ENCODE measurements at places on chromosomes 3 and 15.

DNA sequence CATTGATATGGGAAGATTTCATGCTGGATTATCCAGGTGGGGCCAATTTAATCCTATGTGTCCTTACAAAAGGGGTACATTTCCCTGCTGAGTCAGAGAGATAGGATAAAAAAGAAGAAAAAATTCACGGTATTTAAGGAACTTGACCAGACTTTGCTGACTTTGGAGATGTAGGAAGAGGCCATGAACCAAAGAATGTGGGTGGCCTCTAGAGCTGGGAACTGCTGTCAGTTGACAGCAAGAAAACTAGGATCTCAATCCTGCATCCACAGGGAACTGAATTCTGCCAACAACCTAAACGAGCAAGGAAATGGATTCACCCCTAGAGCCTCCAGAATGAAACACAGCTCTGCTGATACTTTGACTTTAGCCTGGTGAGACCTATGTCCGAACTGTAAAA lies 148.1 kb upstream of the SLC24A5 start:
- no peaks in the 10 kb centered on the region for H3K4me1 ChIP-seq
- no peaks in the 10 kb centered on the region for H3K27me3 ChIP-seq
- no peaks in the 10 kb centered on the region for H3K36me3 ChIP-seq
- DNase-seq: no peak
- no peak overlapping the region for H3K27ac ChIP-seq

- H3K36me3 ChIP-seq: no peaks in the 10 kb centered on the region
- H3K27ac ChIP-seq: no peak overlapping the region
- no peaks in the 10 kb centered on the region for H3K27me3 ChIP-seq
- DNase-seq: no peak
- H3K4me1 ChIP-seq: no peaks in the 10 kb centered on the region
- no peak overlapping the region for H3K4me3 ChIP-seq
Observed at GRCh38 chr3:175267121-175267531, 408.0 kb downstream of the NAALADL2 start.

GRCh38 chr15:88376574-88377174 lies 90.5 kb downstream of the MRPL46 start:
- DNase-seq: no peak
- H3K4me3 ChIP-seq: no peak overlapping the region
- no peaks in the 10 kb centered on the region for H3K36me3 ChIP-seq

GRCh38 chr3:58557491-58557890 lies 19.7 kb downstream of the FAM107A start:
- no peak overlapping the region for H3K27ac ChIP-seq
- H3K36me3 ChIP-seq: no peaks in the 10 kb centered on the region
- no peak for DNase-seq
- no peaks in the 10 kb centered on the region for H3K27me3 ChIP-seq
- no peak overlapping the region for H3K4me3 ChIP-seq

DNA sequence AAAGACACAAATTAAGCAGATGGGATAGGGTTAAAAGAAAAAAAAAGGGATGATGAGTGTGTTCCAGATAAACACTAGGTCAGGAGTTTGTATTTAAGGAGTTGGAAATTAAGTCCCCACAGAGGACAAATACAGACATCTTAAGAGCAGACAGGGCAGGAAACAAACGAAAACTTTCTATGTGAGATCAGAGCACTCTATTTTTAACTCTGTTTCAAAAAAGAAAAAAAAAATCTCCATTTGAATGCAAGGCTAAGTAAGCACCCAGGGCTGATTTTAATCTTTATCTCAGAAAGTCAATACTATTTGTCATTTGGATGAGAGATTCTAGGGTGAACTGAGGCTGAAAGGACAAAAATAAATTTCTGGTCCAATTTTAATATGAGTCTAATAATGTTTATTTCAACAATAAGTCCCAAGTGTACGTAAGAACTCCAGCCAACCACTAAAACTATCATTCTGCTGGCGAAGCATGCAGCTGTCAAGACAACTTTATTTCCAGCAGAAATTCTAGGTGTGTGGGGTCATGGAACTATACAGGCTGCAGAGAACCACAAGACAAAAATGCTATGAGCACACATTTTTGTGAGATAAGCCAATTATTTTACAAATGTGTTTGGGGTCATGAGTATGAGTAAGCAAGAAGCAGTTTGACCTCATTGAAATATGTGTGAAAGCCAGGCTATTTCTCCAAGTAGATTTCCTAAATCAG lies 186.1 kb downstream of the FMN1 start:
- no peak overlapping the region for H3K4me3 ChIP-seq
- H3K27me3 ChIP-seq: no peaks in the 10 kb centered on the region
- no peak overlapping the region for H3K27ac ChIP-seq
- peaks cover 14% of the 10 kb centered on the region for H3K4me1 ChIP-seq
- no peak for DNase-seq
- no peaks in the 10 kb centered on the region for H3K36me3 ChIP-seq

- DNase-seq: peak; percentile 79
- H3K36me3 ChIP-seq: no peaks in the 10 kb centered on the region
- no peaks in the 10 kb centered on the region for H3K27me3 ChIP-seq
- peak overlapping the region; percentile 95 for H3K4me3 ChIP-seq
- H3K27ac ChIP-seq: peak overlapping the region; percentile 96
- peaks cover 58% of the 10 kb centered on the region for H3K4me1 ChIP-seq
Observed at GRCh38 chr15:74616366-74616939, 817 bp downstream of the CLK3 start.

- H3K4me3 ChIP-seq: no peak overlapping the region
- no peaks in the 10 kb centered on the region for H3K36me3 ChIP-seq
- DNase-seq: no peak
Observed at GRCh38 chr3:151969026-151969642, 95.7 kb downstream of the SUCNR1 start.

- H3K27me3 ChIP-seq: no peaks in the 10 kb centered on the region
- H3K4me3 ChIP-seq: no peak overlapping the region
- H3K36me3 ChIP-seq: no peaks in the 10 kb centered on the region
- no peak for DNase-seq
- H3K27ac ChIP-seq: no peak overlapping the region
Observed at GRCh38 chr3:59308001-59308400, 258.2 kb upstream of the CFAP20DC start.

DNA sequence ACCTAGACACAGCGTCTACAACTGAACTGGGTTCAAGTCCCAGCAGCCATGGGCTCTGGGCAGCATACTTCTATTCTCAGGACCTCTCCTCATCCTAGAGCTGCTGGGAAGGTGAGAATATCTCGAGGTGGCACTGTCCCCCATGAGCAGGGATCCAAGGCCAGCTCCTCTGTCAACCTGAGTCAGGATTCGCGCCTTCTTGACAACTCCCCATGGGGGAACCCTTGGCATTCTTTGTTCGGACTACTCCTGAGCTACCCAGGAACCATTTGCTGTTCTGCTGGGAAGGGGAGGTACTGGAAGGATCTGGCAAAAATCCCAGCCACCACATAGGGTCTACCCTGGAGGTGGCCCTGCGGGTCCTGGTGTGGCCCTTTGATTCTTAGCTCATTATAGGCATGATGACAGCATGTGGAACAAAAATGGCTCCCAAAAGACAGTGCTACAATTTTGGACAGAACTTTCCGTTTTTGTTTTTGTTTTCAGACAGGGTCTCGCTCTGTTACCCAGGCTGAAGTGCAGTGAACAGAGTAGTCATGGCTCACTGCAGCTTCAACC lies 22.3 kb downstream of the PLXNB1 start:
- H3K4me1 ChIP-seq: no peaks in the 10 kb centered on the region
- H3K27ac ChIP-seq: no peak overlapping the region
- H3K4me3 ChIP-seq: no peak overlapping the region
- DNase-seq: no peak
- H3K27me3 ChIP-seq: no peaks in the 10 kb centered on the region

DNA sequence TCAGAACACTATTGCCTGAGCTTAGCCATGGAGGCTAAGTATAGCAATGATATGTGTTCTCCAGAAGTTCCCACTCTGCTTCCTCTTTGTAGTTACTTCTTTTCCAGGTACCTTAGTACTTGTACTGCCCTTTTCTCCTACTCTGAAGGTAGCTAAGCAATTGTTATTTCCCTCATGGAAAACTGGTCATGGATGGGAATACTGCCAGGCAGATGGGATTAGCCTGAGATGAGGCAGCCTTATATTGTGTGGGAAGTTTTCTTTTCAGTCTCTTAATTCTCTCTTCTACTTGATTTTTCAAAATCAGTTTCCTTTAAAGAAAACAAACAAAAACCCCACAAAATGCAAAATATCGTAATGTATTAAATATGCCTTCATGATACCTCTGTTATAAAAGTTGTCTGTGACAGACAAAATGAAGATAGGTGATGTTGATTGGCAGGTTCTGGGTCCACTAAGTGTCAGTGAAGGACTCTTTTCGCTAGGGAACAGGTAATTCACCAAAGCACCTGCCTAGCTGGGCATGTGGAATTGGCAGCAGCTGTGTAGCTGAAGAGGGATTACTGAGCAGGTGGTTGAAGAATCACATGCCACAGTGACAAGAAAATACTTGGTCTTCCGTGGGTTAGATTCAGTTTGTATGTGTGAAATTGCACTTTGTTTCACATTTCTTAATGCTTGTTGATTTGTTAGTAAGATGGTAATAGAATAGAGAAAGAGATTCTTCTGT lies 4.1 kb downstream of the ZNF609 start:
- H3K27me3 ChIP-seq: no peaks in the 10 kb centered on the region
- no peak overlapping the region for H3K27ac ChIP-seq
- peaks cover 14% of the 10 kb centered on the region for H3K4me1 ChIP-seq
- no peak overlapping the region for H3K4me3 ChIP-seq
- no peaks in the 10 kb centered on the region for H3K36me3 ChIP-seq
- no peak for DNase-seq

- no peak for DNase-seq
- no peaks in the 10 kb centered on the region for H3K4me1 ChIP-seq
- H3K36me3 ChIP-seq: no peaks in the 10 kb centered on the region
- H3K4me3 ChIP-seq: no peak overlapping the region
- no peaks in the 10 kb centered on the region for H3K27me3 ChIP-seq
- no peak overlapping the region for H3K27ac ChIP-seq
Observed at GRCh38 chr15:29689287-29689986, 132.8 kb downstream of the TJP1 start.

DNA sequence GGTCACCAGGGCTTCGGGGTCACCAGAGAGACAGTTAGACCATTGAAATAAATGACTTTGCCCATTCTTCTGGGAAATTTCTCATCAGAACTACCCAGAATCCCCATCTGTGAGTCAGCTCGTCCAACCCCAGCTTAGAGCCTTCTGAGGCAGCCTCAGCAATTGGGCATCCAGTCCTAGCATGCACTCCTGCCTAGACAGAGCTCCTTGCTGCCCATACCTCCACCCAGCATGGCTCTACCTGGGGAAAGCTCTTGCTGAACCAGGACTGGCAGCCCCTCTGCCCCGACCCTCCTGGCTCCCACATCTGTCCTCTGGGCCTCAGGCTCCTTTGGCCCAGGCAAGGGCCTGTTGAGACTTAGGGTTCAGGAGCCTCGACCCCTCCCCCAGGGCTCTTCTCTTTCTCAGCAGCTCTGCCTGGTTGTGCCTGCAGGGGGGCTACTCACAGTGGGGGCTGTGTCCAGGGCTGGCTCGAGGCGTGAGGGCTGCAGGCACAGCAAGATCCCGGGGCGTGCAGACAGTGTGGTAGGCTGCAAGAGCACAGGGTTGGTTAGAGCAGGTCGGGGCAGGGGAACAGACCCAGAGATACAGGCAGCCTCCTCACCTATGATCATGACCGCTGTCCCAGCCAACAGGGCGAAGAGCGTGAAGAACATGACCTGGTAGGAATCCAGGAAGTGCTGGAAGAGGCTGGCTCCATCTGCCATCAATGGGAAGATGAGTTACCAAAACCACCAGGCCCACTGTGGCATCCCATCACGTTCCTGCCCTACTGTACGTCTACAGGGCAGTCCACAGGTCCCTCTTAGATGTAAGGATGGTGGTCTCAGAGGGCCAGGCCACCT lies 101.3 kb downstream of the NUP210 start:
- no peak overlapping the region for H3K27ac ChIP-seq
- H3K36me3 ChIP-seq: no peaks in the 10 kb centered on the region
- no peaks in the 10 kb centered on the region for H3K27me3 ChIP-seq
- DNase-seq: no peak
- H3K4me1 ChIP-seq: no peaks in the 10 kb centered on the region

- DNase-seq: peak; percentile 19
- H3K4me1 ChIP-seq: peaks cover 24% of the 10 kb centered on the region
- no peaks in the 10 kb centered on the region for H3K27me3 ChIP-seq
- H3K27ac ChIP-seq: no peak overlapping the region
Observed at GRCh38 chr3:61637088-61638051, 76.0 kb downstream of the PTPRG start.

DNA sequence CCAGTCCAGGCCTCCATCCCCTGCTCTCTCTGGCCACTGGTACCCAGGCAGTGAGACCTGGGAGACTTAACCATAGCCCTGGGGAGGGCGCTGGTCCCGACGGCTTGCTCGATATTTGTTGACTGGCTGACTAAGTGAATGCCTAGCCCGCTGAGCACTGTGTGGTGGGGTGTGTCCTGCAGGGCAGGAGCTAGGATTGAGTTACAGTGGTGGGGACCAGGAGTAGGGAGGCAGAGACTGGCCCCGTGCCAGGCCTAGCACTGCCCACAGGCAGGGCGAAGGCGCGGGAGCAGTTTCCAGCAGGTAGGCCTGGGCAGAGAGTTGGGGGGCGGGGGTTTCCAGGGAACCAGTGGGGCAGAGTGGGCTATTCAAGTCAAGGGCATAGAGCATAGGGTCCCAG lies at the start of gene VILL:
Gene VILL, plus strand, starts transcription at position 260 of the 400 bp plus-strand sequence. CDS start 2,887 bp downstream, outside the sequence.
- no peak within 1 kb of the TSS for H3K27ac ChIP-seq
- DNase-seq: no peak
- no peaks in the 10 kb centered on the region for H3K36me3 ChIP-seq

DNA sequence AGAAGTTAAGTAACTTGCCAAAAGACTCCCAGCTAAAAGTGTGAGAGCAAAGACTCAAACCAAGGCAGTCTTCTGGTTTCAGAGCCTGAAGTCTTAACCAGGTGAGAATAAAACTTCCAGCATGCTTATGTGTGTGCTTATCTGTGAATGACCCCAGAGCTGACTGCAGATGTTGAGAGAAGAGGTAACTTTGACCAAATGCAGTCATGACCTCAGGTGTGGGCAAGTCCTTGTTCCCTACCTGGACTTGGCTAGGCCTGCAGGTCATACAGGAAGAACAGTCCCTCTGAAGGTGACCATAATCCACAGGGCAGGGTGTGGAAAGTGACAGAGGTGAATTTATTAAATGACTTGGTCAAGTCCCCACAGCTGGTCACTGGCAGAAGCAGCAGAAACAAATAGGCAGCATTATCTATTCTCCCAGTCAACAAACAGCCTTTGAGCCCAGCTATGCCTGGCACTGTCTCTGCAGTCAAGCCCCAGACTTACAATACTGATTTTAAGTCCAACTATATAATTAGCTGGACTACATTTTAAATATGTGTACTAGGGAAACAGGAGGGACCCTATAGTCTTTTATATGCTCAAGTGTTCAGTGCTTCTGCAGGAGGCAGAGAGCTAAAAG lies 3.0 kb upstream of the CPEB1 start:
- no peak for DNase-seq
- H3K27ac ChIP-seq: no peak overlapping the region
- H3K4me1 ChIP-seq: peaks cover 19% of the 10 kb centered on the region
- no peaks in the 10 kb centered on the region for H3K36me3 ChIP-seq

GRCh38 chr3:149258298-149258697 lies 36.7 kb upstream of the CP start:
- peak; percentile 49 for DNase-seq
- no peaks in the 10 kb centered on the region for H3K27me3 ChIP-seq
- H3K4me1 ChIP-seq: no peaks in the 10 kb centered on the region

GRCh38 chr3:63961891-63962290 lies 49.7 kb upstream of the SCAANT1 start:
- H3K4me1 ChIP-seq: peaks cover 54% of the 10 kb centered on the region
- H3K27ac ChIP-seq: no peak overlapping the region
- H3K27me3 ChIP-seq: no peaks in the 10 kb centered on the region

All from heart right ventricle (tissue), 16 donors.